ENCODE measurements at places on chromosomes 16 and 17.

DNA sequence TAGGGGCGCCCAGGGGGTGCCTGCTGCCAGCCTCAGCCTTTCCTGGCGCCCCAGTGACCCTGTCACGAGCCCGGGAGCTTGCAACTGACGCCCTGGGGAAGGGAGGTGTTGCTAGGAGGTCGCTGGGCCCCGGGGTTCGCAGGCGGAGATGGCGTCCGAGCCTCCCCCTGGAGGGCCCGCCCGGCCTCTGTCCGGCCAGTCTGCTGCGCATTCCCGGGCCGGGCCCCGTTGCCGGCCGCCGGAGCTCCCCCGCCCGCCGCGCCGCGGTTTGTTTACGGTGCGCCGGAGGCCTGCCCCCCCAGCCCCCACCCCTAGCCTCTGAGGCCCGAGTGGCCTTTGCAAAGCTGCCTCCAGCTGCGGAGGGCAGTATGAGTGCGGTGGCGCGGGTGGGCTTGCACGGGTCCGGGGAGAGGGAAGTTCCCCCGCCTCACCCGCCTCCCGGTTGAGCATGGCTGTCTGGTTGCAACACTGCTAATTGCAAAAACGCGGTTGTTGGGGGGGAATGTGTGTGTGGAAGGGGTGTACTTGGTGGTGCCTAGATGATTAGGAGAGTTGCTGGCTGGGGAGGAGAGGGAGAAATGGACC lies 514 bp downstream of the THRA start:
- DNase-seq: no peak

GRCh38 chr16:87052506-87052905 lies 264.7 kb downstream of the C16orf95 start:
- DNase-seq: no peak

DNA sequence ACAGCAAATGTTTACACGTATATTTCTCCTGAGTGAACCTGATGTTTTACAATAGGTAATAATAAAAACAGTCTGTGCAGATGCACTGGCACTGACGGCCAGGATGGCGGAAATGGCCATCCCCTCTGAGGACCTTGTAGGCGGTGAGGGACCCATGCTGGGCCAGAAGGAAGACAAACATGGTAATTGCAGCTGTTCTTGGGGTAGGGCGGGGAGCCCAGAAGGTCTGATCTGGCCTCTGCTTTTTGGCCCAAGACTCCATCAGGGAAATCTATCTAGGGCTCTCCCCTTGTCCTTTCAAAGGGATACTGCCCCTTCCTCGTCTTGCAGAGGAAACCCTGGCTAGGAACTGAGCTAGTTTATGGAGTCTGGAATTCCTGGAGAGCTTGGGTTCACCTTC lies 7.4 kb upstream of the LGALS9 start:
- DNase-seq: no peak

DNA sequence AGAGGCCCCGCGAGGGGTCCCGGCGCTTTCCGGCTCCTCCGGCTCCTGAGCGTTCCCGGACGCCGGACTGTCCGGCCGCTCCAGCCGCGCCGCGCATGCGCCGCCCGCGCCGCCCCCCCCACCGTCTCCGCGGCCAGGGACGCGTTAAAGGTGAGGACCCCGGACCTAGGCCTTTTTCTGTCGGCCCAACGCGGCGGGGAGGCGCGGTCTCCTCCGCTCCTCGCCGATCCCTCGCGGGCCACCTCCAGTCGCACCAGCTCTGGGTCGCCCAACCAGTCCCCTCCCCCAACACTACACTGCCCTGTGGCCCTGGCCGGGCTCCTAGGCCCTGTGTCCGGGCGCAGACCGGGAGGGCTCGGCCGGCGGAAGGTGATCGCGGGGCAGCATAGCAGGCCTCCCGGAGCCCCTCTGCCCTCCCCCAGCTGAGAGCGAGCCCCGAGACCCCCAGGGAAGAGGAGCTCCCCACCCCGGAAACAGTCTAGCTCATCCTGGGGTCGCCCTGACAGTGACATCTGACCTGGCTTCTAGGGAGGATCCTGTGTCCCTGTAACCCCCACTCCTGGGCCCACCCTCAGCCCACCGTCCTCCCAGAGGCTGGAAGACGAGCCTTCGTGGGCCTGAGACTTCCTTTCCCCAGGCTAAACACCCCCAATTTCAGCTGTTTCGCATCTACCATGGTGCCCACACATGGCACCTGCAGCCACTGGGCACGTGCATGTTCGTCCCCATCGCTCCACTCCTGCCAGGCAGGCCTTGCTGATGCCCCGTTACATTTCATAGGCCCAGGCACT lies 14.7 kb upstream of the BCAR1 start:
- DNase-seq: no peak

GRCh38 chr16:51756447-51757123 lies 605.5 kb upstream of the SALL1 start:
- DNase-seq: no peak

GRCh38 chr16:13148836-13149235 lies 247.4 kb downstream of the SHISA9 start:
- no peak for DNase-seq

GRCh38 chr17:16040710-16041251 lies 41.2 kb downstream of the TTC19 start:
- no peak for DNase-seq

GRCh38 chr16:29743475-29743826 lies 2.3 kb downstream of the C16orf54 start:
- no peak for DNase-seq

GRCh38 chr16:15874745-15875314 lies 13.6 kb downstream of the CEP20 start:
- DNase-seq: no peak

Measured in effector CD4-positive, alpha-beta T cell (primary cell).